ENCODE measurements at places on chromosomes 7 and 10.

DNA sequence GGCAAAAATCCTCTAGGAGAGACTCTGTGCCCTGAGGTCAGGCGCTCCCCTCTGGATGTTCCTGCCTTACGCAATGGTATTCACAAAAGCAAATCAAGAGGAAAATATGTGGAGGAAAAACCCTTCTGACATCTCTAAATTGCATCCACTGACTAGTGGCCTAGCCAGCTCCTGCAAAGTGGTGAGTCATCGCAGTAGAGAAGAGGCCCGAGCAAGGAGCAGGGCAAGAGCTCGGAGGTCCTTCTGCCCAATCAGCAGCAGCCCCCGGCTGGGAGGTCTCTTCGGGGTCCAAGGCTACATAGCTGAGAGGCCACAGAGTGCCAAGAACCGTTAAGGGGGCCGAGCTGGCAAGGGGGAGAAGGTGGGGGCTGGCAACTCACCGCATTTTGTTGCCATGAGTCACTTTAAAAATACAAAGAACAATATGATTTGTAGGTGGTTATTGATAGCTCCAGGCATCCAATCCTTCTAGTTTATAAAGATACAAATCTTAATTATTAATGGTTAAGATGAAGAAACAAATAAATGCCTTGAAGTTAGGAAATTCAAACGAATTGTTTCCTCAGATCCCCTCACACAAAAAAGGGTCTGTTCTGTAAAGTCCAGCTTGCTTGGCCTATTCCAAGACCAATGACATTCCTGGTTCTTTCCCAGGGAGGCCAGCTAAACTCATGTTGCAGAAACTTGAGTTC lies 161.6 kb downstream of the PKD1L1 start:
- no peak for DNase-seq

GRCh38 chr10:128018691-128019090 lies 107.5 kb downstream of the MKI67 start:
- DNase-seq = no peak

DNA sequence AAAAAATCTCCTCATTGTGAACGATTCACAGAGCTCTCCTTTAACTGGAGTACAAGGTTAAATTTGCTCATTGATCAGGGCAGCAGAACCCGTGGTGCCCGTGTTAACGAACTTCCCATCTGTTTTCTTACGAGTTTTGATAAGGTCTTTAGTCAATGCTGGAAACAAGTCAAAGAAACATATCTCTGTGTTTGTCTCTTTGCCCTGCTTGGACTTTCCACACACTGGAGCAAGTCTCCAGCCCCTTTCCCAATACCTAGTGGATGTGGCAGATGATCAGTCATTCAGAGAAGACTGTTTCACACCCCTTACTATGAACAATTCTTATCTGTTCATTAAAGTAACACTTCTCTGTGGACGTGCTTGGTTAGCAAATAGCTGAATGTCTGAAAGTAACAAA lies 121.3 kb downstream of the ARID5B start:
- no peak for DNase-seq

GRCh38 chr7:104206841-104207240 lies 972 bp downstream of the ORC5 start:
- no peak for DNase-seq

DNA sequence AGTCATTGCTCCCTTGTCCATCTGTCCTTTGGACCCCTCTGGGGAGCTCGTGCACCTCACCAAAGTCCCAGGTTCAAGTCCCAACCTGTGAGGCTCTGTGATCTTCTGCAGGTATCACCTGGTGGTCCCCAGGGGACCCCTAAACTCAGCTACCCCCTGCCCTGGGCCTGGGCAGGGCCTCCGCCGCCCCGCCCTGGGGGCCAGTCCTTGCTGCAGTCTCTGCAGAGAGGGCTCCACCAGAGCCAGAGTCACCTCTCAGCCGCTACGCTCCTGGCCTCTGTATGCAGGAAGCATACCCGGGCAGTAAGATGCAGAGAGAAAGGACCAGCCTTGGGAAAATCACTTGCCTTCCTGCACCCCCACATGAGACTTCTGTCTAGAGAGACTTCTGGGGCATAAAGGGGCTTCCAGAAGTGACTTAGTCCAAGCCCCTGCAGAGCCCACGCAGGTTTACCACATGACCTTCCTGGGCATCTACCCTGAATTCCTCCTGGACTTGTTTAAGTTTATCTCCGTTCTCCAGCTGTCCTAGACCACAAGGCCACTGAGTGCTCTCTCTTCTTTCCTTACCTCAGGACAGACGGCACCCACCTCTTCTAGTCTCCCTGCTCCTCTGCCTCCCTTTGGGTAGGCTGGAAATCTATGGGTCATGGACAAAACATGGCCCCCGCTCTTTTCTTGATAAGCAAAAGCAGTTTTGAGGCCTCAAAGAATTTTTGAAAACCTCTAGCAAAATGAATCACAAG lies 21.2 kb downstream of the CALML5 start:
- no peak for DNase-seq

GRCh38 chr10:30007406-30007805 lies 52.0 kb downstream of the JCAD start:
- DNase-seq = no peak

Measured in NCI-H2171 treated with DMSO at 0.1 percent for 48 hours (cell line).